ENCODE measurements at places on chromosomes 11 and 22.

DNA sequence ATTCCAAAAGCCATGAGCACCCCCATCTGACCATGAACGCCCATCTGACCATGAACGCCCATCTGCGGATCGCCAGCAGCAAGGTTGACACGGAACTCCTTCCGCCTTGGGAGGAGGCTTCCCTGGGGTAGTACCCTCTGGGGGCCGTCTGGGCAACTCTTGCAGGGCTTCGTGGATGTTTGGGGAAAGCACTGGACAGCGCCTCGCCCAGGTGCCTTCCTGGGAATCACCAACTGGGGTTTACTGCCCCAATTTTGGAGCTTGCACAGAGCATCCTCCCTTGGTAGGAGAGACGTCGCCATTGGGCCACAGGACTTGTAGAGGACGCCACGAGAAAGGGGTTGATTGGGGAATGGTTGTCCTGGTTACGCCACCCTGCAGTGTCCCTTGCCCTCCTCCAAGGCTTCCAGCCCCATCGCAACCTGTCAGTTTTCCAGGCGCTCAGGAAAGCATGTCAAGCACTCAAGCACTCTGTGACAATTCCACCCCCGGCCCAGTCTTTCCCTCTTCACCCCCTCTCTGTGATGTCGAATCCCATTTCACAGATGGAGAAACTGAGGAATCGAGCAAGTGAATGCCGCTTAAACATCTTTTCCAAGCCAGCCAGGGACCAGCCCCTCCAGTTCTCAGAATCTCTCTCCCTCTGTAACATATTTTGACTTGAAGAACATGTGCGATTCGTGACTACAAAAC lies 914 bp upstream of the PRDM11 start:
- DNase-seq: peak; percentile 29

GRCh38 chr11:64337538-64338249 lies 2.3 kb upstream of the CCDC88B start:
- no peak for DNase-seq

DNA sequence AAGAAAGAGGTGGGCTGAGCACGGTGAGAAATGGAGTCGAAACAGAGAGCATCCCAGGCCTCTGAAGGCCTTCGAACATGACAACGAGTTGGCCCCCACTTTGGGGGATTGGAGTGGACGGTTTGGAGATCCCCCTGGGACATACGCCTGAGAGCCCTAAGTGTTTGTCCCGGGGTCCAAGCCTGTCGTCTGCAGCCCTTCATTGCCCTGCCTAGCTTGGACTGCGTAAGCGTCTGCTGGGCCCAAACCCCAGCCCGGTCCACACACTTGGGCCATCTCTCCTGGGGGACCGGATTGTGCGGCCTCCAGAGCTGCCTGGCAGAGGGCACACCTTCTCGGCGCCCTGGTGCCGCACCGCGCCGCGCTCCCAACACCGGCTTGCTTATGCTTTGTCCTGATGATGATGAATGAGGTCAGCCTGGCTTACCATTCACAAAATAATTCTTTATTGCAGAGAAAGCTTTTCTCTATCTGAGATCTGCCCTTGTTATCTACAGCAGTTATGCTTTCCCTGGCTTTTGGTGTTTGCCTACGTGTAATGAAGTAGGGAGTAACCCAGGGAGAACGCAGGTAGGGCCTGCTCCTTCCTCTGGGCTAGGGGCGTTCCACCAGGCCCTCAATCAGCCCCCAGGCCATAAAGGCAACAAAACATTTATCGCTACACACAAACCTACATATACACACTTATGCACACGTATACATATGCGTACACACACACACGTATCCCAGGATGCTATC lies 85.9 kb upstream of the PPARA start:
- DNase-seq: peak; percentile 17

DNA sequence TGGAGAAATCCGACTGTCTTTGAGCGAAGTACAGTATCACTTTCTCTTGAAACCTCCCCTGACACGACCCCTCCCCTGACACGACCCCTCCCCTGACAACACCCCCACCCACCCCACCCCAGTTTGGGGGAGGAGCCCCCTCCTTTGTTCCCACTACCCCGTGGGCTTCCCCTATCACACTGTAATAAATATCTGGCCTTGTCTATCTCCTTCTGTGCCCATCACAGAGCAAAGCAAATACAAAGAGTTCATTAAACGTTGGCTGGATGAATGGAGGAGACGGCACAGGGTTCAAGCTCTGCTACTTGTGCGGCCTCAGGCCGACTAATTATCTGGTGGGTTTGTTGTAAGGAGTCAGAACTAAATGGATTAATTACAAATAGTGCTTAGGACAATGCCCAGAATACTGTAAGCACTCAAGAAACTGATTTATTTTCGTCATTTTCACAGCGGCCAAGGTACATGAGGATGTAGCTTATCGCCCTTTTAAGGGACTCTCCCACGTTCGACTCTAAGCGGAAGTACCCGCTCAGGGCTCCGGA lies 628 bp upstream of the GGA1 start:
- DNase-seq: no peak

GRCh38 chr11:15579287-15580001 lies 464.7 kb downstream of the INSC start:
- no peak for DNase-seq

GRCh38 chr22:38953577-38954413 lies 3.6 kb upstream of the APOBEC3A start:
- peak; percentile 59 for DNase-seq

DNA sequence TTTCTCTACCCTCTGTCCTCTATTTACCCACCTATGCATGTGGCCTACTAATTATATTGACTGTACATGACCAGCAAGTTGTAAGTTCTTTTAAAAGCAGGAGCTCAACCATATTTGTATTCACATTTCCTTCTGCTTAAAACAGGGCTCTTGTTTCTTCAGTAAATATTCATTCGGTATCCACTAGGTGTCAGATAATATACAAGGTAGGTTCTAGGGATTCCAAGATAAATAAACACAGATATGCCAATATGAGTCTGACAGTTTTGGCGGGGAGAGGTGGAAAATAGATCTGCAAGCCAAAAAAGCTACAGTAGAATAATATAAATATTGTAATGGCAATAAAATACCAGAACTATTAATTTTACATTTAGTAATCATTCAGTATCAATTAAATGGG lies 15.3 kb upstream of the RAB30 start:
- no peak for DNase-seq

GRCh38 chr11:85806876-85807275 lies 4.1 kb downstream of the SYTL2 start:
- DNase-seq: no peak

DNA sequence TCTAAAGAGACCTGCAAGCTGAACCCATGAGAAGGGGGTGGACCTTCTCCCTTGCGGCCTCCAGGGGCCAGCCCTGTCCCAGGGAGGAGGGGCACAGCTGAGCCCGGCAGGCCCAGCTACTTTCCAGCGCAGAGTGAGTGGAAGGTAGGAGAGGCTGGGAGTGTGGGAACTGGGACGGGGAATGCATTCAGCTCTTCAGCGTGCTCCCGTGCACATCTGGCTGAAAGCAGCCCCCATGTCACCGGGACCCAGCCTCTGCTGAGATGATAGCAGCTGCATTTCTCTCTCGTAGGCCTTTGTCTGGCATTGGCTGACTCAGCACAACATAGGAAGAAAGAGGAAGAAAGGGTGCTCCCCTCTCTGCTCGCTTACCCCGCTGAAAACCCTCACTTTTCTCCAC lies 951.5 kb downstream of the TBC1D22A start:
- no peak for DNase-seq

DNA sequence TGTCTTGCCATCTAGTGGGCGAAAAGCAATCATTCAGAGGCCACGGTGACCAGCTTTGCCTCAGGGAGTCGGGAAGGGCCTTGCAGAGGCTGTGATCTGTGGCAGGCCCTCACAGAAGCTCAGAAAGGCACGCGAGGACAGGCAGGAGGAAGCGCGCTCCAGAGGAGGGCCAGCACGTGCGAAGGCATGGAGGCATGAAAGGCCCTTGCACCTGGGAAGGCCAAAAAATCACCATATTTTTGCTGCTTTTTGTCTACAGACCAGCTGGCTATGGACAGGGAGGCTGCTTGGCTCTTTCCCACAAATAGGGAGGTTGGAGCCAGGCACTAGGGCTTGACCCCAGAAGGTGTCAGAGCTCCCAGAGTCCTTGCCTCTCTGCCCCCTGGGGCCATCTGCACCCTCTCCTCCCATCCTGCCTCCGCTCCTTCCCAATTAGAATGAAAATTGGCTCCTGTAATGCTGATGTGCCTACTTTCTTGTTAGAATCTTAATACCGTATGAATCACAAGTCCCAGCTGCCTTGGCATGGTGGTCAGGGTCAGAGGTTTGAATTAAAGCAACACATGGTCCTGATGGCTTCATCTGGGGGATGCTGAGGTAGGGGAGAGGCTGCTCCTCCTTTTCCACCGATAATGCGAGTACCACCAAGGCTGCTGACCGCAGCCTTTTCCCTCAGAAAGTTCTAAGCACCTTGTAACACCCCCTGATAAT lies 69.1 kb downstream of the FEZ1 start:
- no peak for DNase-seq

DNA sequence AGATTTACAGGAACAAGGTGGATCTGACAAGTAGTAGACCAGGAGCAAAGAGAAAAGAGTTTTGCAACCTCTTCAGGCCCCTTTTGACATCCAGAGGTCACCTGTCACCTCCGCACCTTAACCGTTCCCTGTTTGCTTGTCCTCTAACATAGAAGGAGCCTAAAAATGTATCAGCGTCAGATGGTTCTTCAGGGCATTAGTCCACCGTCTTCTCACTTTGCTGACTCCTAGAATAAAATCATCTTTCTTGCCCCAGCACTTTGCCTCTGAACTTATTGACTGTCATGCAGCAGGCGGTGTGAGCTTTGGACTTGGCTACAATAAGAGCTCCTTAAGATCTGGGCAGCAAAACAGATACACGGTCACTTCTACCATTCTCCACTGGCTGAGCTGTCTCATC lies 339.7 kb upstream of the B3GAT1 start:
- no peak for DNase-seq

- DNase-seq: no peak
These were observed 99.4 kb downstream of the PDE2A start for GRCh38 chr11:72574548-72575460.

DNA sequence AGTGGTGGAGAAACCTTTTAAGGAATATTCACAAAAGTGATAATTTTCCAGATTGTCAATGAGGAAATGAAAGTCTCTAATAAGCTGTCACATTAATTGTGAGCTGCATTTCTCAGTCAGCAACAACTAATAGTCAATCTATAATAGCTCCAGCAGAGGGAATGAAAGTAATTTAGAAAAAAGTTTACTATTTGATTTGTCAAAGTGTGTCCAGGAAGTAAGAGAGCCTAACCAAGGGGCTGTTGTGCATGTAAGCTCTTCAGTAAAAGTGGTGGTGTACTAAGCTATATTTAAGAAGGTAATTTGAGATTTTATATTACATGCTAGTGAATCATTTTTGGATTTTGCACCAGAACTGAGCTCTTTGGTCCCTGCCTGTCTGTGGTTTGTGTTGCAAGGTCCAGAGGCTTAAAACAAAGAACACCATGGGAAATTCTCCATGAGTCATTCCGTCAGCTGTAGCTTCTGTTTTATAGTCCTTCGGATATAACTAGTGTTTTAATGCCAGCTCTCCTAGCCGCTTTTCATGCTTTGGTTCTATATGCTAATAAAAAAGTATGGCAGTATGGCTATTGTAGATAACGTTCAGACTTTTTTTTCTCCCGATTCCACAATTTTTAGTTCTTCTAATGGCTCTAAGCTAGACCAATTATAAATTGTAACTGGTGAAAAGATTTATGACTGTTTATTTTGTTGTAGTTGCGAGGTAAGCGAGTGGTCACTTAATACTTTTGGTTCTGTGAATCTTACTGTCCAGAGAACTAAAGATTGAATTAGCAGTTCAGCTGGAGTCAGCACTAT lies 64.6 kb downstream of the ARHGEF12 start:
- DNase-seq: no peak

DNA sequence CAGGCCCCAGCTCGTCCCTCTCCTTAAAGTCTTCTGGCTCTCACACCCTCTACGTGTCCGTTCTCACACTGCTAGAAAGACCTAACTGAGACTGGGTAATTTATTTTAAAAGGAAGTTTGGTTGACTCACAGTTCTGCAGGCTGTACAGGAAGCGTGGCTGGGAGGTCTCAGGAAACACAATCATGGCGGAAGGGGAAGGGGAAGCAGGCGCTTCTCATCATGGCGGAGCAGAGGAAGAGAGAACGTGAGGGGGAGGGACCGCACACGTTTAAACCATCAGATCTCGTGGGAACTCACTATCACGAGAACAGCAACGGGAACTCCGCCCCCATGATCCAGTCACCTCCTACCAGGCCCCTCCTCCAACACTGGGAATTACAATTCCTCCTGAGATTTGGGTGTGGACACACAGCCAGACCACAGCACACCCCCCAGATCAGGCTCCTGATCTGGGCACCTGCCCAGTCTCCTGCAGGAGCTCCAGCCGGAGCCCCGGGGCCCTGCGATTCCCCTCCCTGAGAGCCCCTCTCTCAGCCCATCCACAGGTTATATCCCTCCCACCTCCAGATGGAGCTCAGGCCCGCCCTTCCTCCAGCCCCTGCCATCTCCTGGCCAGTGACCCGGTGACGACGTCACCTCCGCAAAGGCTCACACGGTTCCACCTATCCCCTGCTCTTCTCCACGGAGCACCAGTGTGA lies 170.2 kb downstream of the BRD1 start:
- DNase-seq: peak; percentile 81

DNA sequence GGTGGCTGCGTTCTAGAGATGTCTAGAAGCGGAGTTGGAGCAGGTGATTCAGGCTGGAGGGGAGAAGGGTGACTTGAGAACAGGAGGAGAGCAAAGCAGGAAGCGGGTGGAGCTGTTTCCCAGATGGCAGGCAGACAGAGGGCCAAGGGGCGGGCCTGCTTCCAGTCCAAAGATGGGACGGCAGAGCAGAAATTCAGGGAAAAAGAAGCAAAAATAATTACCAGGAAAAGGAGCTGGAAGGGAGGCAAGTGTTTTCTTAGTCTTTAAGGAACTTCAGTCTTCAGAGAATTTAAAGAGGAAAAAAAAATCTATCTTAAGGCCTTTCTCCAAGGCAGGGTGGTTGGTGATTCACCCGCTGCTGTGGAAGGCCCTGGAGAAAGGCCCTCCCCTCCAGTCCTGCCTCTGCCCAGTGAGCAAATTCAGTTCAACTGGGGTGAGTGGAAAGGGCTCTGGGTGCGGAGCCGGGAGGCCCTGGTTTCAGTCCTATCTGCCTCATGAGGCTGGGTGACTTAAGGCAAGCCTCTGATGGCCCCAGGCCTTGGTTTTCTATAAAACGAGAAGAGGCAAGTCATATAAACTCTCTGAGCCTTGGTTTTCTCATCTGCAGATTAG lies 4.5 kb upstream of the CREB3L1 start:
- no peak for DNase-seq

GRCh38 chr11:126438272-126438671 lies 82.8 kb downstream of the ST3GAL4 start:
- DNase-seq: no peak

GRCh38 chr11:88103337-88104206 lies 71.7 kb downstream of the RAB38 start:
- DNase-seq: no peak

GRCh38 chr11:73218830-73219215 lies 742 bp downstream of the P2RY2 start:
- DNase-seq: no peak

- DNase-seq: no peak
These were observed 29.5 kb downstream of the DKK3 start for GRCh38 chr11:11978792-11979487.

GRCh38 chr11:86558207-86558606 lies 114.2 kb downstream of the ME3 start:
- no peak for DNase-seq

- DNase-seq: no peak
These were observed 19.5 kb downstream of the CBX7 start for GRCh38 chr22:39132871-39133524.

- DNase-seq: peak; percentile 8
These were observed 65.2 kb downstream of the DGCR2 start for GRCh38 chr22:19056951-19057401.

Measured in activated CD4-positive, CD25-positive, alpha-beta regulatory T cell treated with anti-CD3 and anti-CD28 coated beads, Interleukin-2, amount 50 U/mL, for 72 hours (primary cell).